Activated naive CD4-positive, alpha-beta T cell treated with anti-CD3 and anti-CD28 coated beads, Interleukin-2, amount 50 U/mL, for 72 hours (primary cell): ENCODE measurements at places on chromosomes 5 and 9. TPM values are rescaled to one million over a fixed set of nuclear protein-coding genes. Genes with fewer than 3 reads are reported as not detected.

MSMP gene
- total RNA-seq = not detected

LRRC14B gene
- total RNA-seq = 0.16 TPM

C5orf52 gene
- total RNA-seq = not detected

FAM151B gene
- total RNA-seq = 0.14 TPM

PCDHGA6 gene
- 0.09 TPM for total RNA-seq

PCDHGA5 gene
- 0.09 TPM for total RNA-seq

ZMAT2 gene
- total RNA-seq = 50.9 TPM

INSL6 gene
- not detected for total RNA-seq

BARHL1 gene
- total RNA-seq = not detected

PDCD1LG2 gene
- total RNA-seq = 0.87 TPM

LCN15 gene
- not detected for total RNA-seq

DNA sequence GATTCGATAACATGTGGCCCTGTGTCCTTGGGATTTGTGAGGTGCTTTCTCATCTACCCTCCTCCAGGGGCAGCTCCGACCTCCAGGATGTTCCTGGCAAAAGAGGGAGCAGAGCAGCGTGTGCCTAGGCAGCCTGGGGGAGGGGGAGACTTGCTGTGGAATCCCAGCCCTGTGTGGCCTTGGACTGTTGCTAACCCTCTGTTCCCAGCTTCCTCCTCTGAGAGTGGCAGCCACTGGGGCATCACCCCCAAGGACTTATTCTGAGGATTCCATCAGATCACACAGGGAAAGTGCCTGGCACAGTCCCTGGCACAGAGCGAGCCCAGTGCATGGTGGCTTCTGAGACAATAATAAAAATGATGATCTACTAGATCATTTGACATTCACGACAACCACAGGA is 265.1 kb upstream of the MVB12B start:
- no peak for DNase-seq

DNA sequence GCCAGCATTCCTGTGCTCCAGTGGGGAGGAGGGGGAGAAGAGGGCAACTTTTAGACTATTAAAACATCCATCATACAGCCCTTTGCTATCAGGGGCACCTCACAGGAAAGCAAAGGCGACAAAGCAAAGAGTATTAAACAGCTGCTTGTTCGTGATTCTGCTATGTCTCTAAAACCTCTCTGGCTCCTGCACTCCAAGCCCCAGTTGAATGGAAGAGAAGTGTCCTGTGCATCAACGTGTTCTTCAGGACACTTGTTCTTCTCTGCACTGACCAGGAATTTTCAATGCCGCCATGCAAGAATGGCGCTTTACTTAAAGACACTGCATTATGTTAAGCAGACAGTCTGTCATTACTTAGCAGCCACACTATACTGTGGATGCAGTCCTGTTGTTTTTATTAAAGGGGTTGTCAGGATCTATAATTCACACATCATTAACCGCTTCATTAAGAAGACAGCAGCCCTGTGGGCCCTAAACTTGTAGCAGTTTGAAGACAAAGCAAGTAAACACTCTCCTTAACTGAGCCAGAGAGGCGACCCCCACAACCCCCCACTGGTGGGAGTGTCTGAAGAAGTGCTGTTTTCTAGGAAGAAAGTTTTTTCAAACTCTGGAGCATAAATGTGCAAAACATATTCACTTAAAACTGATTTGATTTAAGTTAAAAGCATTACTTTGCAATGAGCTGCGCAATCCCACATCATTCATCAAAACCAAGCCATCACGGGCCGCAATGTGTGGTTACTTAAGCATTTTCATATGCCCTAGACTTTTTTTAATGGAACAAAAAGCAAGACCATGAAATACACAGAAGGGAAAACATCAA is 164.5 kb downstream of the ZNF608 start:
- no peak for DNase-seq

DNA sequence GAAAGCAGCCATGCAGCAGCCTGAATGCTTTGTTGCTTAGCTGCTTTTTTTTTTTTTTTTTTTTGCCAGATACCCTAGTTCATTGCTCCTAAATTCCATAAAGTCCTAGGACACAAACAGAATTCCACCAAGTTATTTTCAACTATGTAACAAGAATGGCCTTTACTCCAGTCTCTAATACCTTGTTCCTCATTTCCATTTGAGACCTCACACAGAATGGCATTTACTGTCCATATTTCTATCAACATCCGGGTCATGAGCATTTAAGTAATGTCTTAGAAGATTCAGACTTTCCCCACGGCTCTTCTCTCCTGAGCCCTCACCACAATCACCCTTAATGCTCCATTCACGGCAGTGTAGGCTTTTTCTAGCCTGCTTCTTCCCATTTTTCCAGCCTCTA is 31.7 kb upstream of the FBXW11 start:
- no peak for DNase-seq

DNA sequence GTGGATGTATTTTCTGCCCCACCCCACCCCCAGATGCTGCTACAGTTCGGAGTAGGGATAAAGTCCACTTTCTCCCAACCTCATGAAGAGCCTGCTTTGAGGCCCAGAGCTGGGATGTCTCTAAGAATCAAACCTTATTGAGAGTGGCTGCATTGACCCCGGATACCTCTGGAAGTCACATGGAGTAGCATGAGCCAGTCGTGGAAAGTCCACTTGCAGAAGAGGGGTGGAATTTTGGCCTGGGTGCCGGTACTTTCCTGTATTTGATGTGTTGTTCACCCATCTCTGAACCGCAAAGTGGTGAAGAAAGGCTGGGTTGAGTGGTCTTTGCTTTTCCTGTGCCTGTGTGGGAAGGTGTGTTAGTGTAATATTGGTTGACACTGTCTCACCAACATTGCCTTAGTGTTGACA is 3.7 kb downstream of the OTULIN start:
- no peak for DNase-seq

DNA sequence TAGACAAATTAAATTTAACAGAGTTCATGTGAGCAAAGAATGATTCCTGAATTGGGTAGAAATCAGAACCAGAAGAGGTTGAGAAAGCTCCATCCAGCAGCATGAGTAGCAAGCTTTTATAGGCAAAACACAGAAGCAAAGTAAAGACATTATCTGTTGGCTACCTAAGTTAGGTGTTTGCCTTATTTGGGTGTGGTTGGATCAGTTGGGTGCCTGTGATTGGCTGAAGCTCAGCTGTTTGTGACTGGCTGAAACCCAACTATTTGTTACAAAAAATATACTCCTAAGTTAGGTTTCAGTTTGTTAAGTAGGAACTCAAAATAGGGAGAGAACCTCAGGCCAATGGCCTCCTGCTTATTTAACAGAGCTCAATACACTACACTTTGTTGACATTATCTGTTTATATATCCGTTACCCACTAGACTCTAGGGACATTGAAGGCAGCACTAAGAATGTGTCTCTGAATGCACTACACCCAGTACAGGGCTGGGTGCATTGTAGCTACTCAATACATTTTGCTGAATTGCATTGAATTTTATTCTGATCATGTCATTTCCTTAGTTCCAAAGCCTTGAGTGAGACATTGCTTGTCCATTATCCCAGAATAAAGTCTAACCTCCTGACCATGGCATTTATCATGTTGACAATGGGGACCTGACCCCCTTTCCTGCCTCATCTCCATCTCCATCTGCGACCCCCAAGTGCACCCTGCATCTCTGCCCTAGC is 98.7 kb downstream of the CCDC192 start:
- DNase-seq = no peak

DNA sequence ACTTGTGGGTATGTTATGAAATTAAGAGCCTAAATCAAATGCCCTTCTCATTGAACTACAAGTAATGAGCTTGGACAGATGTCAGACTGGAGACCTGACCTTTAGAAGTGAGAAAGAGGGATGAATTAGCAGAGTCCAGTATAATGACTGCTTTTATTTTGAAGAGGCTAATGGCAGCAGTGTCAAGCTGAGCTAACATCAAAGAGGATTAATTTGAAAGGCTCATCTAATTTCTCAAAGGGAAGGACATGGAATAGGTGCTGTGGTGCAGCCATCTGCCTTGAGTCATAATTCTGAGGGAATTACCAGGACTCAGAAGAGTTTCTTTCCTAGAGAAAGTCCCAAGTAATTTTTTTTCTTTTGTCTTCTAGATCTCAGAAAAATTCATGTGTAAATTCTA is 57.6 kb downstream of the FAM81B start:
- no peak for DNase-seq

- DNase-seq = no peak
Observed at GRCh38 chr9:35972093-35972492, 14.1 kb upstream of the OR2S2 start.

DNA sequence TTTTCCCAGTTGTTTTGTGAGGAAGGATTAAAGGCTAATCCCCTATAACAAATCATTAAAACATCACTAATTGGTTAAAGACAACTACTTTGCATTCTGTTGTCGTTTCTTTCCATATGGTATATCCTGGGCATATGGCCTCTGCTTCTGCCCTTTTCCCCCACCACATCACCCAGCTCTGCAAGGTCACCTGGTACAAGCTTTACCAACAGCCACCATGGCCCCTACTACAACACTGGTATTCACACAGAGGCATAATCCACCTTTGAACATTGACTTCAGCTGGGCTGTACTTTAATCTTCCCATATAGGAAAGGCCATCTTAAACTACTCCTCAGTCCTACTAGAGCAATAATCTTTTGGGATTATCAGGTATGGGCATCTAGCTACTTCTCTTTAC is 866.1 kb downstream of the TLE4 start:
- no peak for DNase-seq

DNA sequence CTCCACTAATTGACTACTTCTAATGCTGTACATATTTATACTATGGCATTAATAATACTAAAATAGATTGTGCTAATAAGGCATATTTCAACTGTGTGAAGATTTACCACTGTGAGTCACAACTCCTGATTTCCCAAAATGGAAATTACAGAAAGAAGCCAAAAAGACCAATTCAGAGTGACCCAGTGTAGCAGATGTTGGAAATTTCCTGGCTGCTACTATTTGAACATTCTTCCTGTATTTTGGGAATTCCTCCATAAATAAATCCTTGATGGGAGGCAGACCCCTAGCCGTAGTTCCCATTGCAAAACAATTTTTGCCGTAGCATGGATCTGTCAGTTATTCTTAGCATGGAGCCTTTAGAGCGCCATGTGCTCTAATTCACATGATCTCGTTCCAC is 11.4 kb upstream of the PRUNE2 start:
- DNase-seq = no peak

- no peak for DNase-seq
Observed at GRCh38 chr9:133717113-133718031, 20.8 kb downstream of the SARDH start.
